GM12892 (cell line): ENCODE measurements at places on chromosomes 12 and 14.

DNA sequence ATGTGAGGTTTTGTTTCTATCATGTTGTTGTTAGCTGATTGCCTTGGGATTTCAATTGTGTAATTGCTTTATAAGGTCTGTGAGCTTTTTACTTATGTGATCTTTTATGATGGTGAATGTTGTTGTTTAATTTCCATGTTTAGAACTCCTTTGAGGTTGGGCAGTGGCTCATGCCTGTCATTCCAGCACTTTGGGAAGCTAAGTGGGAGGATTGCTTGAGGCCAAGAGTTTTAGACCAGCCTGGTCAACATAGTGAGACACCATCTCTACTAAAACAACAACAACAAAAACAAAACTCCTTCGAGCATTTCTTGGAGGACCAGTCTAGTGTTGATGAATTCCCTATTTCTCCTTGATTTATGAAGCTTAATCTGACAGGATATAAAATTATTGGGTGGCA, 102.1 kb upstream of the PMCH start:
- DNase-seq = no peak

- DNase-seq = no peak
Observed at GRCh38 chr12:56599797-56600196, 30.3 kb downstream of the BAZ2A start.

DNA sequence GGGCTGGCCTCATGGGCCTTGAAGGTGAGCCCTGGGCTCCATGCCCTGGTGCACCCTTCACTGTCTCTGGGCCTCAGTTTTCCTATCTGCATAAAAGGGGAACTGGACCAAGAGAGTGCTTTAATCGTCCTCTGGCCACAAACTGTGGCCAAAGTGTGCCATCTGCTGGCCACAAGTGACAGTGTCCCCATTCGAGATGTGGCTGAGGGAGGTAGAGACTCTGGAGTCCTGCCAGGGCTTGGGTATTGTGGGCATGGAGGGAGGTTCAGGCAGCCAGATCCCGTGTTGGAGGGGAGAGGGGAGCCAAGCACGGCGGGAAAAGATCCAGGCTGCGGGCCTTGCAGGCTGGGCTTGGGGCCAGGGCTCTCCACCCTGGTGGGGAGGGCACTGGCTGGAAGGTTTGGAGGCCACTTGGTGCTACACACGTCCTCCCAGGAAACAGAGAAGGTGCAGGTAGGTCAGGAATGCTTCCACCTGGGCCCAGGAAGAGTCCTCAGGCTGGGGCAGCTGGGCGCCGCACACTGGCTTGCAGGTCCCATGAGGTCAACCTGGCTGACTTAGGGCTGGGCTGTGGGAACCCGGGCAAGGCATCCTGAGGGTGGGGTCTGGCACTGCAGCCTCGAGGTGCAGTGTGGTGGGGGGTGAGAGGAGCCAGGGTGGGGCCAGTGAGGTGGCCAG, 7.3 kb upstream of the KIF26A start:
- no peak for DNase-seq

- DNase-seq = no peak
Observed at GRCh38 chr14:75561013-75561432, 17.4 kb upstream of the FLVCR2 start.

- no peak for DNase-seq
Observed at GRCh38 chr12:123282111-123282510, 10.5 kb upstream of the CDK2AP1 start.

GRCh38 chr14:87628780-87629179, 364.2 kb downstream of the GALC start:
- DNase-seq = no peak

DNA sequence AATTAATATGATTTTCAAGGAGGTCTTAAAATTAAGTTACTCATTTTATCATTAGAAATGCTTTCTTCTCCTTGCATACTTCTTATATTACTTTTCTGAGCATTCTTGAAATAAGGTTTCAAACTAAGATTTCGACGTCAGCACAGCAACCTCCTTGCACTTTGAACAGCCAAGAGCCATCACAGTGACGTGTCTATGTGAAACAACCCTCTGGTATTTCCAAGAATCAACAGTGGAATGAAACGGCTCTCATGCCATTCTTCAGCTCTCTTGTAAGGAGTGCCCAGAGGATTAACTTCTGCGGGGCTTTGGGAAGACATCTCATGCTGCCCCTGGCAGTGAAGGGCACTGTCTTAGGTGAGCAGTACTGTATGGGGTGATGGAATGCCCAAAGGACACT, 109.2 kb downstream of the EFCAB11 start:
- no peak for DNase-seq

DNA sequence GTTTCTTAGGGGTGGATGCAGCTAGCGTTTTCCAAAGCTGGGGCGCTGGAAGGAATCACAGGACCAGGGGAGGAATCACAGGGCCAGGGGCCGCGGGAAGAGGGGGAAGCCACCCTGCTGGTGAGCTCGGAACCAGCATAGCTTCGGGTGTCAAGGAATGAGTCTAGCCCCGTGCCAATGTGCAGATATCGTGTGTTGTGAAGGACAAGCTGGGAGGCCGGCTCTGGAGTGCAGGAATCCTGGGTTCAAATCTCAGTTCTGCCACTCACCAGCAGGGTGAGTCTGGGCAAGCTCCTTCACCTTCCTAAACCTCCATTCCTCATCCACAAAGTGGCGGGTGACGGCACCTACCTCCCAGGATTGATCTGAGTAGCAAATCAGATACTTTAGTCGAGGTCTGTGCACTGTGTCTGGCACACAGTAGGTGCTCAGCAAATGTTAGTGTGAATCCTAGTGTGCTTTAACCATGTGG, 53.6 kb upstream of the RIN3 start:
- DNase-seq = no peak

- no peak for DNase-seq
Observed at GRCh38 chr14:89924268-89924667, 30.3 kb downstream of the EFCAB11 start.

- DNase-seq = no peak
Observed at GRCh38 chr14:76307786-76308780, 67.9 kb upstream of the ESRRB start.

DNA sequence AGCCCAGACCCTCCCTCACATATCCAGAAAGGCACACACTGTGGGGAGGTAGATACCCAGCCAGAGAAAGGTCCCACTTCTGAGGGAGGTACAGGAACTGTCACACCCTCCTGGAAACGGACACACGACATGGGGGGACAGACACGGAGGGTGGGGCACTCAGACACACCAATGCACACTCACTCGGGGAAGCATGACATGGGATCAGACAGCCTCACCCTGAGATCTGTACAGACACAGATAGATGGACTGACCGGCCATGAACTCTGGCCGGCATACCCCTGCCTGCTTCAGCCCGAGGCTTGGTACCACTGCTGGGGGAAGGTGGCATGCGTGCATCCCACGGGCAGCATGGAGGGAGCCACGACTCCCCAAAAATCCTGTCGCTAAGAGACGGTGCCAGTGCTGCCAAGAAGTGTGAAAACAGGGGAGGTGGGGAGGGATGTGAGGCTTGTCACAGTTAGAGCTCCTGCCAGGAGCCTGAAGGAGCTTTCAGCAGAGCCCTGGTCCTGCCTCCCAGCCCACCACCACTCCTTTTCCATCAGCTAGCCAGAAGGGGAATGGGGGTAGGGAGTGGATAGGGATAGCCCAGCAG, 571 bp downstream of the CPNE6 start:
- no peak for DNase-seq

GRCh38 chr12:52178984-52179383, 12.8 kb downstream of the KRT80 start:
- DNase-seq = no peak

DNA sequence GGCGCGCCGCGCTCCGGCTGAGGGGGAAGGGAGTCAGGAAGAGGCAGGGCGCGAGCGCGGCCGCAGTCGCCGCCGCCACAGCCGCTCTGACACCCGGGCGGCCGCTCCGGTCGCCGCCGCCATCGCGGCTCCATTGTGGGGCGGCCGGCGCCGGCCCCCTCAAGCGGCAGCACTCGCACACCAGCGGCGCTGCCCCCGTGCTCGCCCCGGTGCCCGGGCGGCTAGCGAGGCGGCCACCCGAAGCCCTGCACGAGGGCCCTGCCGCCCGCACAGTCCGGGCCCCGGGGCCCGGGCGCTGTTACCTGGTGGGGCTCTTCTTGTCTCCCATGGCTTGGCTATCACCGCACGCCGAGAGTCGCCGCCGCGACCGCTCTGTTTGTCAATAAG, 202 bp downstream of the YAF2 start:
- DNase-seq = peak; percentile 14

GRCh38 chr12:45599196-45599595, 130.3 kb upstream of the ARID2 start:
- DNase-seq = no peak

DNA sequence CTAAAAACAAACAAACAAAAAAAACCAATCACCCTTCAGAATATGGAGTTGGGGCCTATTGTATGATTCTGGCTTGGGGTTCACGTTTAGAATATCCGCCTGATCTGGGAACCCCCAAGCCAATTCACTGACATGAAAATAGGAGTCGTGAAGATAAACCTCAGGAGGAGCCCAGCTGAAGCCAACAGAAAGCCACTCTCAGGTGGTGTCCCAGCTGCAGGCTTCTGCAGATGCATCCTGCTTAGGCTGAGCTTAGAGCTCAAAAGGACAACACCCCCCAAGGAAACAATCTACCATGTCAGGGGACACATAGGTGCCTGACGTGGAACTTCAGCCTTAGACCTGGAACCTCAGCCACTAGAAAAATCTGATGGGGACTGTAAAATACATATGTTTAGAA, 51.9 kb downstream of the SYNE3 start:
- DNase-seq = no peak
